Activated naive CD8-positive, alpha-beta T cell treated with anti-CD3 and anti-CD28 coated beads, Interleukin-2, amount 50 U/mL, for 16 hours (primary cell): ENCODE measurements at places on chromosomes 11 and 22.

- DNase-seq: no peak
These were observed 20.9 kb downstream of the ARHGAP1 start for GRCh38 chr11:46679241-46680163.

DNA sequence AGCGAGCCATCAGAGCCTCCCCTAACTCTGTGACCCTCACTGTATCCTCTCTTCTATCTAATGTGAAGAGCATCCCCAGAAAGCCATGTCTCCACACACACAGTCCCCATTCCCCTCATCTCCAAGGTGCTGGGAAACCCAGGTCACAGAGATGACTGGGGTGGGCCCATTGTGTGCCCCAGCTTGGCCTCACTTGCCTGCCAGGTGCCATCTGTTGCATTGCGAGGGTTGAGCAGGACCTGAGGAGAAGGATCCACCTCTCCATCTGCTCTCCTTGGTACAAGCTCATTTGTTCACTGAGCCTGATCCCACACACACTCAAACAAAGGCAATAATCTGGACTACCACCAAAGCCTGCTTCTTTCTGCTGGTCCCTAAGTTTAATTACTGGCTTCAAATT, 118.8 kb downstream of the SPATA19 start:
- no peak for DNase-seq

DNA sequence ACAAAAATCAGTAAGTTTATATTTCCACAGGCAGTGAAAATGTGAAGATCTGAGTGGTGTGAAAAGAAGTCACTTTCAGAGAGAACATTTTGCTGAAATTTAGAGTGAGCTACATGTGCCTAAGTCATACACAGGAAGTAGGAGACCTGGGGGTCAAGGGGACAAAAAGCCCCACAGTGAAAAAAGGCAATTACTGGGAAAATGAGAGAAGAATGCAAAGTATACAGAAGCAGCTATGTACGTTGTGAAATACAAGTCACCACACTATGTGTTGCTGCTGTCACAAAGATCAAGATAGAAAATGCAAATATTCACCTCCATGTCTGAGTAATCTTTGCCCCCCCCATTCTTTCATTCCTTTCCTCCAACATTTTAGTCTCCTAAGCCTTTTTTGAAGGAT, 21.6 kb upstream of the SESN3 start:
- no peak for DNase-seq

DNA sequence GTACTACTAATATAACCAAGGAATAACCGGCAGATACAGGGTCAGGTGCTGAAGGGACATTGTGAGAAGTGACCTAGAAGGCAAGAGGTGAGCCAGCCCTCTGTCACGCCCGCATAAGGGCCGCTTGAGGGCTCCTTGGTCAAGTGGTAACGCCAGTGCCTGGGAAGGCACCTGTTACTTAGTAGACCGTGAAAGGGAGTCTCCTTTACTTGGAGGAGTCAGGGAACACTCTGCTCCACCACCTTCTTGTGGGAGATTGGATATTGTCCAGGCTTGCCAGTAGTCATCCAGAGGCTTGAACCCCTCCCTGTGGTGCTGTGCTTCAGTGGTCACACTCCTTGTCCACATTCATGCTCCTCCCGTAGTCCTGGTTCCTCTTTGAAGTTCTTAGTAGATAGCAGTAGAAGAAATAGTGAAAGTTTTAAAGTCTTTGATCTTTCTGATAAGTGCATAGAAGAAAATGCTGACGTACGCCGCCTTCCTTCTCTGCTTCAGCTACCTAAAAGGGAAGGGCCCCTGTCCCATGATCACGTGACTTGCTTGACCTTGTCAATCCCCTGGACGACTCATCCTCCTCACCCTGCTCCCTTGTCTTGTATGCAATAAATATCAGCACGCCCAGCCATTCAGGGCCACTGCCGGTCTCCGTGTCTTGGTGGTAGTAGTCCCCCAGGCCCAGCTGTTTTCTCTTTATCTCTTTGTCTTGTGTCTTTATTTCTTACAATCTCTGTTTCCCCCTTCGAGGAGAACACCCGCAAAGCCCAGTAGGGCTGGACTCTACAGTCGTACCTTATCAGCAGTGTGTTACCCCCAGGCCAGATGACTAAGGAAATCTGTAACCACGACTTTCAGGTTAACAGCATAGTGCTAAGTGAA, 6.1 kb downstream of the NUP50 start:
- no peak for DNase-seq

DNA sequence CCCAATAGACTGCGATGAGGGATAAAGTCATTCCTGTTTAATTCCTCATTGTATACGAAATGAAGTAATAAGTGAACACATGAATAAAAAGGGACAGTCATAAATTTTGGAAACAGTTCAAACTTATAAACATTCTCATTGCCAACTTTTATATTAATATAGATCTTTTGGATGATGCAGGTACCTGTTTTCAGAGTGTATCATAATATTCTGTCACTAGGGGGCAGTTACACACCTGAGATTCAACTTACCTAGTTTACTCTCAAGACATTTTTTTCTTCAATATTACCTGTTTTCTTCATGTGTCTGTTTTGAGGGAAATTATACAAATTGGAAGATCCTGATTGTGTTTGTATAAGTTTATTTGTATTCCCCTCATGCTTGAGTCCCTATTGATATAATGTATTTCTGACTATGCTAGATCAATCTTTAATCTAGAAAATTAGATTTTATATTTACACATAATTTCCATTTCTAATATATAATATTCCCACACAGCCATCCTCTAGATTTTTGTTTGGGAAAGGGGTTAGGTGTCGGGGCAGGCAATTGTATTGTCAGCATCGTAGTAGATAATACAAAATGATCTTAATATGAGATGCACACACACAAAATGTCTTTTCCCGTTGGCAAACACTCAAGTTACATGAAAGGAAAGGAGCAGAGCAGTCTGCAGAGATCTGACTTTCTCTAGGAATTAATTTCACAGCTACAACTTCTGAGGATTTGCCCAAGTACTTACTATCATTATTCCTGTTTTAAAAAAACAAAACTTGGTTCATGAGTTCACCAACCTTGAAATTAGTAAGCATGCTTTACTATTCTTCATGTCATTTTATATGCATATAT, 18.4 kb downstream of the FDX1 start:
- DNase-seq: no peak

DNA sequence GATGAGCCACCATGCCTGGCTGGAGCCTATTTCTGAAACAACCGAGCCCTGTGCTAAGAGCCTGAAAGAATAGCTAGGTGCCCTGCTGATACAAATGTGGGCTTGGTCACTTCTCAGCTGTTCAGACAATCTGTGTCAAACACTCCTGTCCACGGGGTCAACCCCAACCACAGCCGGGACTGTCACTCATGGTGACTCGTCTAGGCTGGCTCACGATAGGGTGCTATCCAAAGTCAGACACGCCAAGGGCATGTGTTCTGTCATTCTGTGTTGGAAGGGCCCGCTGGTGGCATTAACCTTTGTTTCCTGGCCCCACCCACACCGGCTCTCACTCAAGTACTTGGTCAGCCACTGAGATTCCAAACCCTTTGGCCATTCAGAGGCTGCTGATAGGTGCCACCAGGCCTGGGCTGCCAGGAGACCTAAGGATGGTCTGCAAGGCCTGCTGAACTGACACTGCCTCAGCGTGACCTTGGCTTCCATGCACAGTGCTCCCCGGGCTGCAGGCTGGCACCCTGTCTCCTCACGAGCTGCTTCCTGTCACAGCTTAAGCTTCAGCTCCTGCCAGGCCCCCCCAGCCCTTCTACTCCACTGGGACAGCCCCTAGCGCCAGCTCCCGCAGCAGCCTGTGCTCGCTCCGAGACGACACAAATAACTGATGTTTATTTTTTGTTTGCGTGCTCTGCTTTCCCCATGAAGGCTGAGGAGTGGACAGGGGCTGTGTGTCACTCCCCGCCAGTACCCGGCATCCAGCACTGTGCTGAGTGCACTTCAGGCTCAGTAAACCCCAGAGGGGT, 14.2 kb upstream of the CDC42BPG start:
- no peak for DNase-seq

GRCh38 chr22:20014526-20015186, 2.0 kb downstream of the ARVCF start:
- DNase-seq: no peak

DNA sequence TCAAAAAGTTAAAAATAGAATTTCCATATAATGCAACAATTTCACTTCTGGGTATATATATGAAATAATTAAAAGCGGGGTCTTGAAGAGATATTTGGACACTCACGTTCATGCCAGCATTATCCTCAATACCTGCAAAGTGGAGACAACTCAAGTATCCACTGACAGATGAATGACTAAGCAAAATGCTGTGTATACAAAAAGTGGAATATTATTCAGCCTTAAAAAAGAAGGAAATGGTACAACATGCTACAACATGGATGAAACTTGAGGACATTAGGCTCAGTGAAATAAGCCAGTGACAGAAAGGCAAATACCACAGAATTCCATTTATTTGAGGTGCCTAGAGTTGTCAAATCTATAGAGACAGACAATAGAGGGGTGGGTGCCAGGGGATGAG, 62.5 kb upstream of the GAL start:
- DNase-seq: no peak

GRCh38 chr11:44190883-44191230, 95.4 kb downstream of the EXT2 start:
- no peak for DNase-seq

DNA sequence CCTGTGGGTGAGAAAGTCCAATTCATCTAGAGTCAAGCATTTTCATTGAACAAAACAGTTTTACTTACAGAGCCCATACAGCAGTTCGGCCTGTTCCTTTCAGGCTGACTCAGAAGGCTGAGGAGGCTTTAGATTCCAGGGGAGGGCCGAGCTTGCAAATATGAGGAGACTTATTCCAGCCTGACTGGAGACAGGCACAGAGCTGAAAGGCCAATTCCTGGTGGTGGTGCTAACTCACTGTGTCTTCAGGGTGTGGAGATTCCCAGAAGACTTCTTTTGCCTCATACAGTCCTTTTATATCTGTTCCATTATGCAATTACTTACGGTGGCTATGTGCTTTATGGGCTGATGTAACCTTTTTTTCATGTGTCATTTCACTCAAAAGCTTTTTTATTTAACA, at the start of gene OR51E2:
TSS of gene OR51E2 (minus strand) at position 269 of the 400 bp plus-strand sequence. CDS start 15,142 bp downstream, outside the sequence.
- DNase-seq: no peak

DNA sequence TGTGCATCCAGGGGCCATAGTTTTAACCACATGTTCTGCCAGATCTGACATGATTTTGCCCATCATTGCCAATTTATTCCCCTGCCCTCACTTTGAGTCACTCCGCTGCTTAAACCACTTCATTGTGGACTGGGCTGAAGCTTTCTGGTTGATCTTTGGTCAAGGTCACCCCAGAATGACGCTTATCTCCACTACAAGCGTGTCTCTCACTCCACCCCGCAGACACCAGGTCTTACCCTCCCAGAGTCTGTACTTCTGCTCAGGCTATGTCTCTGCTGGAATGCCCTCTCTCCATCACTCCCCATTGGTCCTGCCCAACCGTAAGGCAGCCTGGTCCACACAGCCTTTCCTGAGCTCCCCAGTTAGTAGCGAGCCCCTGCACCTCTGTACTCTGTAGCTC, 170.5 kb upstream of the SYT13 start:
- DNase-seq: no peak

GRCh38 chr22:28903080-28903479, 19.7 kb downstream of the ZNRF3 start:
- DNase-seq: no peak

- DNase-seq: no peak
These were observed 43.2 kb upstream of the ACCSL start for GRCh38 chr11:44004452-44005062.

DNA sequence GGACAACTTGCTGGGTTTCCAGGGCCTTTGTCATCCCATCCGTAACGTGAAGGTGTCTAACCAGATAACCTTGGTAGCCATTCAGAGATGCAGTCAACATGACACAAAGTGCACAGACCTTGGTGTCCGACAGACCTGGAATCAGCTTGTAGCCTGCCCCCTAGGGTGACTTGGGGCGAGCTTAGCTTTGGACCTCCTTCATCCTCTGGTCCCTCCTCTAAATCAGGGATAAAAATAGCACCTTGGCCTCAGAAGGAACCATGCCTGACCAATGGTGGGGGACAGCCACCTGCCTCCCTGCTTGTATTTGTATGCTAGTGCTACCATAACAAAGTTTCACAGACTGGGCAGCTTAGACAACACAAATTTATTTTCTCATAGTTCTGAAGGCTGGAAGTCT, 3.7 kb downstream of the SNRPD3 start:
- no peak for DNase-seq

DNA sequence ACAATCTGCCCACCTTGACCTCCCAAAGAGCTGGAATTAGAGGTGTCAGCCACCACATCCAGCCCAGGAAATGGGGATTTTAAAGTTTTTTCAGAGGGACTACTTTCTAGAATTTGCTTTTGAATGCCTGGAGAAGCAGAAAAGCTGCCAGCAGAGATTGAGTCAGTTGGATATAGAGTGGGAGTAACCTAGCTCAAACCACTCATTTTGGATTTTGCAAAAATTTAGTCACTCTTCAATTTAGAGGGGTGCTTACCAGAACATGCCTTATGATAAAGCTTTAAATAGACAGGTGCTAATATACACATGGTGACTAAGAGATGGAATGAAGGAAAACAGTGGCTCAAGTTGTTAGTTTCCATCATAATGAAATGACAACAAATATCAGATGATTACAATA, 26.5 kb upstream of the PSMA1 start:
- no peak for DNase-seq

DNA sequence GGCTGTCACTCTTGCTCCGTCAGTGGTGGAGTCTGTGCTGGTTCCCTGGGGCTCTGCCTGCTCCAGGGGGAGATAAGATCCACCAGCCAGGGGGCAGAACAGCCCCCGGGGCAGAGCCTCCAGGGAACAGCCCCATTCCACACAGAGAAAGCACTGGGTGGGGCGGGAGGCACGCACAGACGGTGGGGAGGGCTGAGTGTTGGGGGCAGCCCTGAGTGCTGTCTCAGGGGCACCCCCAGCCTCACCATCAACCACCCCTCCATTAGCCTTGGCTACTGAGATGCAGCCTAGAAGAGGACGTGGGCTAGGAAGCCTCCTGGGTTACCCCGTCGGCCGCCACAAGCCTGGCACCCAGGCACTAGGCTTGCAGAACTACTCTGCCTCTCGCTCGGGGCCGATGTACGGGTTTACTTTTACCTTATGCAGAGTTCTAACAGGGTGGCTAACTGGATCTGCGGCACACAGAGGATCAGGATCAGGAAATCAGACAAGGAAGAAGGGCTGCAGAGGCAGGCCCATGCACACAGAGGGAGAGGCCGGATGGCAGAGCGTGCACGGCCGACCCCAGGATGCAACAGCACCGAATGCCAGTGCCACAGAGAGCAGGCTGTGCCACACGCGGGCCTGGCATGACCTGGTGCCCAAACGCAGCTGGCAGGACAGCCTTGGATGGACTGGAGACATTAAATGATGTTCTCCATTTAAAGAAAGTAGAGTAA, 140.5 kb downstream of the CTTN start:
- no peak for DNase-seq
